CD4-positive, alpha-beta memory T cell (primary cell): ENCODE measurements at places on chromosomes 1 and 21. TPM values are rescaled to one million over a fixed set of nuclear protein-coding genes. Genes with fewer than 3 reads are reported as not detected.

DNA sequence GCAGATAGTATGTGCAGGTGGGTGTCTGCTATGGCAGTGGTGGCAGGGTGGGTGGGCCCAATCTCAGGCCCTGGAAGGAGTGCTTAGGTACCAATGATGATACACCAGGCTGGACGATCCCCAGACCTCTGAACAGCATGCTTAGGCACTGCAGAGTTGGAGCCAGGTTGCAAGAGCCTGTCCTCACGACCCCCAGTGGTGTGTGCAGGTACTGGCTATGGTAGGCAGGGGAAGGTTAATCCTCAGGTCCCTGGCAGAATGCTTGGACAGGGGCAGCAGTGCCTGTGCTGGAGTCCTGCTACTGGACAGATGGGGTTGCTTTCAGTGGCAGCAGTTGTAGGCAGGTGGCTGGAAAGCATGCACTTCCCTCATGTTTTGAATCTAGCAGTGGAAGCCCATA lies 100.5 kb upstream of the NEK7 start:
- no peak for DNase-seq

GRCh38 chr1:66166753-66167152 lies 367.2 kb upstream of the SGIP1 start:
- DNase-seq = no peak

APOBEC4 gene
- not detected for polyA plus RNA-seq

GRCh38 chr1:30108186-30108585 lies 615.2 kb downstream of the MATN1 start:
- DNase-seq = no peak

TMPRSS2 gene
- not detected for polyA plus RNA-seq

DNA sequence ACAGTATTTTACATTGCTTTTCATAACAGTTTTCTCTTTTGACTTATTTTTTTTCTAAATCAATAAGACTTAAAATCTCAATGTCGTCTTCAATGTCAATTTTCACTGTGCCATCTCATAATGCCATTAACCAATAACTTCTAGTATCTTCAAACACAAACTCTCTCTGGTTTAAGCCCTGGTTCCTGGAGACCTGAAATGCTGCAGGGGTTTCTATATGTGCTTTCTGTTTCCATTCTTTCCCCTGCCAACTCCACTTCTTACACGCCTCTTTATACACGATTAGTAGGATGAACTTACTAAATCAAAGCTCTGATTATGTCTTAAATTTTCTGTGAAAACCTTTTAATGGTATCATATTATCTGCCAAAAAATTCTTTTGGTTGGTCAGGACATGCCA lies 191.4 kb downstream of the AMY1C start:
- no peak for DNase-seq

DNA sequence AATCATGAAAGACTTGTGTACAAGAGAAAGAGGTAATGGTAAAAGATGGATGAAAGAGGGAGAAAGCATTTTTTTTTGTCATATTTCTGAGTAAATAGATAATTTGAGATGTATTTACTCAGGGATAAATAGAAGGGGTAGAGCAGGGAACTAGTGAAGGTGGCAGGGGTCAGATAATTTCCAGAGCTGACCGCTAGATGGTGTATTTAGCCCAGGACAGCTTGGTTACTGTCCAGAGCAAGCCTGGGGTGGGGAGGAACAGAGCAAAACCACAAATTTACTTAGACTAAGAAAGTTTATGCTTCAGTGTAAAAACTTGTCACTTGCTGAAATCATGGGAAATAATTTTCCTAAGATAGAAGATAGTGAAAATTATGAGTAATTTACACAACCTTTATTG lies 91.5 kb downstream of the XCL2 start:
- DNase-seq = no peak

DNA sequence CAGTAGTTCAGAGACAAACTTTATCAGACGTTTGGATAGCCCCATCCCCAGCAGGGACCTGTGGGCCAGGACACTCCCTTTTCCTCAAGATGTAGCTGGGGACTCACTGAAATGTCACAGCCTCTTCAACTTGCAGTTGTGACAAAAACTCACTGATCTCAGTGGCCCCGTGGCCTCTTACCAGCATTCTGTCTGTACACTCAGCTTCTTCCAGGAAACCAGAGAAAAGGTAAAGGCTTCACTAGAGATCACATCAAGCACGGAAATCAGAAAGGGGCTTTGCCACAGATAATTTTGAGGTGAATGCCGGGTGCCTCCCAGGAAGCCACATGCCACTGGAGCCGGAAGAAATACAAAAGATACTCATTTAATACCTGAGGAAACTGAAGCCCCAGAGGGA lies 122.2 kb downstream of the CCDC185 start:
- DNase-seq = peak; percentile 65

DNA sequence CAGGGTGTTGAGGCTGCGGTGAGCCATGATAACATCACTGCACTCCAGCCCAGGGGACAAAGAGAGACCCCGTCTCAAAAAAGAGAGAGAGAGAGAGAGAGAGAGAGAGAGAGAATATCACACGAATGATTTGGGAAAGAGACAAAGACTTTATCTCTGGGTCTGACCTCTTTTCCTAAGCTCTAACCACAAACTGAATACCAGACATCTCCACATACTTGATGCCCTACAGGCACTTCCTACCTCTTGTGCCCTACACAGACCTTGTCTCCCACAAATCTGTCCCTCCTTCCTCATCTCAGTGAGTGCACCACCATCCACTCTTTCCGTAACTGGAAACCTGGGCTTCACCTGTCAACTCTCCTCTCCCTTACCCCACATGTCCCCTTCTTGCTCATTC lies 27.0 kb upstream of the PTCH2 start:
- DNase-seq = no peak
